ENCODE measurements at places on chromosomes 5 and 9.

- no peak for DNase-seq
Measured at GRCh38 chr9:129775448-129775798, 22.6 kb upstream of the PTGES start.

DNA sequence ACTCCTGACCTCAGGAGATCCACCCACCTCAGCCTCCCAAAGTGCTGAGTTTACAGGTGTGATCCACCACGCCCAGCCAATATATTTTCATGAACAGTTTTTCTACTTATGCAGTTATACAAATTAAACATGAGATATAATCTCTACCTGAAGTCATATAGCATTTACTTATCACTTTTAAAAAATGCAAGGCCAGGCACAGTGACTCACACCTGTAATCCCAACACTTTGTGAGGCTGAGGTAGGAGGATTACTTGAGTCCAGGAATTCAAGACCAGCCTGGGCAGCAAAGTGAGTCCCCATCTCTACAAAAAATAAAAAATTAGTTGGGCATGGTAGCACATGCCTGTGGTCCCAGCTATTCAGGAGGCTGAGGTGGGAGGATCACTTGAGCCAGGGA lies 164.7 kb upstream of the LHFPL2 start:
- no peak for DNase-seq

- no peak for DNase-seq
Measured at GRCh38 chr5:172377438-172377837, 76.9 kb downstream of the SH3PXD2B start.

DNA sequence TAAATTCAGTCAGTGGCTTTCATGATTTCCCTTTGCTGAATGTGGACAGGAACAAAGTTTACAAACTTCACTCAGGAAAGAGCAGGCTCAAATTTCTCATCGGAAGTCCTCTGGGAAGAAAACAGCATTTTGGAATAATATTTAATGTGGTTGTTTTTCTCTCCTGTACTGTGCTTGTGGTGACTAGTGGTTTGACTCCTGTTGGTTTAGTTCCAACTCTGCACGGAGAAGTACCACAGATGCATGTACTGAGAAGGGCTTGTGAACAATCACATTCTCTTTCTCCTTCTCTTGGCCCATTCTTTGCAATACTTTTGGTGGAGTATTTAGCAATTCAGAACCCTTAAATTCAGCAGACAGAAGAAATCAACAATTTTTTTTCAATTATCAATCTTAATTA lies 13.3 kb downstream of the MPDZ start:
- DNase-seq, result no peak

- no peak for DNase-seq
Measured at GRCh38 chr9:78272307-78272706, 24.6 kb upstream of the PSAT1 start.

- DNase-seq, result no peak
Measured at GRCh38 chr5:168936511-168936910, 357.3 kb upstream of the PANK3 start.
